Keratinocyte (primary cell): ENCODE measurements at places on chromosomes 2 and 18. TPM values are rescaled to one million over a fixed set of nuclear protein-coding genes. Genes with fewer than 3 reads are reported as not detected.

DNA sequence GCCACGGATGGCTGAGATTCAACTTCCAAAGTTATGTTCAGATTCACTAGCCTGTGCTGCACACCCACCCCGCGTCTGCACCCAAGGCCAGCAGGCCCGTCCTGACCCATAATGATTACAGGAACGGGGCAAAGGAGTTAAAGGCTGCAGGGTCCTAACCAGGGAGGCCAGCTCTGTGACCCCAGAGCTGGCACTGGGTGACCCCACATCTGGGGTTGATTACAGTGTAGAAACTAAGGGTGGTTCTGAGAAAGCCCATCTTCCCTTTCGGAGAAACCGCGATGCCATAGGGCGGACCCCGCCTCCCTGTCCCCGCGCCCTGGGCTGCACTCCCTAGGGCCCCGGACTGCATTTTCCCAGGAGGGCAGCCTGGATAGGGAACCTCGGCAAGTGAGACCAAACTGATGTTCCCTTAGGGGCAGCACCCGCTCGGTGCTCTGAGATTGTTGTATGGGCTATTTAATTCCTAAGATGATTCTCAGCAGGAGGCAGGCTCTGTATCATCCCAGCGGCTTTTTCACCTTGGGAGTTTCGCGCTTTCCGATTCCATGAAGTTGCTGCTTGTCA is 2.2 kb upstream of the GPR148 start:
- DNase-seq, result no peak

- no peak for DNase-seq
These were observed 4.4 kb downstream of the IL1B start for GRCh38 chr2:112831946-112832840.

PLCD4 gene
- 10.2 to 15.3 TPM (median 13.2 TPM) in 3 replicates for polyA plus RNA-seq

MYOM1 gene
- polyA plus RNA-seq, result 0.01 to 0.22 TPM (median 0.03 TPM) in 3 replicates

GRCh38 chr2:60840880-60841279 is 40.5 kb upstream of the REL start:
- DNase-seq, result no peak

DNA sequence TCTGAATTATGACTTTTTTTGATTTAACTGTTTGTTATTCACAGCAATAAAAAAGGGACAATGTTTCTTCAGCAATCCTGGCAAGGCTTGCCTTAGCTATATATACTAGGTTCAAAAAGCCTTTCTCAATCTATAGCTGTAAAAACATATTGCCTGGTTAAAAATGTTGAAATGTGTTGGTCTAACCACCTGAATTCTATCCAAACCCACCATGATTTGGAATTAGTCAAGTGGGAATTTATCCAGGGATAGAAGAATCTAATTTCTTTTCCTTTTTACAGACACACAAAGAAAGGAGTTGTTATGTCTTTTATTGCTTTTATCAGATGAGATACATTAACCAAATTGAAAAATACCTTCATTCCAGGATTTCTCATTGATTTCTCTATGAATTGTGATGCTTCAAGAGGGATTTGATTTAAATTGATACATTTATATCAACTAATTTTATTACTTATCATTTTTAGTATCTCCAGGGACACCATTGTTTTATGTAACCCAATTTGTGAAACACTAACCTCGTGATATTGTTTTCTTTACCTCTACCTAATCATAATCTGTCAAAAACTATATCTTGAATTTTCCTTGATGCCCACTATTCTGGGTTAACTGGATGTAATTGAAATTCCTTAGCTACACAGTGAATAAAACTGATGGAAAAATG is 88.1 kb downstream of the LRP1B start:
- DNase-seq, result no peak

BMP10 gene
- polyA plus RNA-seq, result 0.05 TPM in 1 of 3 replicates, not detected in the others

GRCh38 chr2:230441227-230441897 is 25.4 kb downstream of the SP100 start:
- DNase-seq, result no peak

DNA sequence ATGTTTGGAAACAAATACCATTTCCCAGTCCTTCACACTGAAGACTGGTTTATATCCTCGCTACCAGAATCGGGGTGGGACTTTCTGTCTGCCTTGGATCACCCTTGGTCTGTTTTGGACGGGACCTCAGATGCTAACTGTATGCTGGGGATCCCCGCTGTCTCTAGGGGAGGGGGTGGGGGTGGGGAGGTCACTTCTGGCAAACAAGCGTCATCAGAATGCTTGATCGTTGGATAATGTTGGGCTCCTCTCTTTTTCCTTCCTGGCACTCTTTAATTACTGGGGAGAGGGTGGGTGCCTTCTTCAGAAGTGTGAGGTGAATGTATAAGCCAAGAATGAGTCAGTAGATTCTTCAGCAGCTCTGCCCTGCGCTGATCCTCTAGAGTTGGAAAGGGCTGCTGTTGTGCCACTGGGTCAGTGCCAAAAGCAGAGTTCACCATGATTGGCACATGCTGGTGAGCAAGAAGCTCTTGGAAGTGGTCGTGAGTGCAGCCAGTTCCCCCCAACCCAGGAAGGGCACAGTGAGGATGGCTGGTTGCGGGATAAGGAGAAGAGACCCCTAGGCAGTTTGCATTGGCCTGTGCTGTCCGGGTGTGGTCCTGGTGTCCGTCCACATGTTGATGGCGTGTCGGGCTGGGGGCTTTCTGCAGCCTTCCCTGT is 32.2 kb downstream of the DGKD start:
- no peak for DNase-seq

GRCh38 chr2:163558251-163559021 is 177.4 kb downstream of the FIGN start:
- no peak for DNase-seq

GRCh38 chr2:231556981-231557380 is 26.7 kb upstream of the NMUR1 start:
- no peak for DNase-seq

DSC3 gene
- polyA plus RNA-seq, result 92.5 to 116 TPM (median 103 TPM) in 3 replicates

FRZB gene
- 0.05 TPM in 2 of 3 replicates, not detected in the other for polyA plus RNA-seq

DNA sequence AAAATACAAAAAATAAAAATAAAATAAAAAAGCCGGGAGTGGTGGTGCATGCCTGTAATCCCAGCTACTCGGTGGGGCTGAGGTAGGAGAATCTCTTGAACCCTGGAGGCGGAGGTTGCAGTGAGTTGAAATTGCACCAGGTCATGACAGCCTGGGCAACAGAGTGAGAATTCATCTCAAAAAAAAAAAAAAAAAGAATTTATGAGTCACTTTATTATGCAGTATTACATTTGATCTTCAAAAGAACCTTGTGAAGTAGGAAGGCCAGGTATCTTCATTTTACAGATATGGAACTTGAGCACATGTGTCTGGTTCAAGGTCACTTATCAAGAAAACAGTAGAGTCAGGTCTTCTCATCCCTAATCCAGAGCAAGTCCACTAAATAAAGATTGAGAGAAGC is 459.4 kb upstream of the HNRNPA3 start:
- no peak for DNase-seq

GRCh38 chr2:217261452-217261851 is 401.6 kb upstream of the TNP1 start:
- DNase-seq, result no peak

DNA sequence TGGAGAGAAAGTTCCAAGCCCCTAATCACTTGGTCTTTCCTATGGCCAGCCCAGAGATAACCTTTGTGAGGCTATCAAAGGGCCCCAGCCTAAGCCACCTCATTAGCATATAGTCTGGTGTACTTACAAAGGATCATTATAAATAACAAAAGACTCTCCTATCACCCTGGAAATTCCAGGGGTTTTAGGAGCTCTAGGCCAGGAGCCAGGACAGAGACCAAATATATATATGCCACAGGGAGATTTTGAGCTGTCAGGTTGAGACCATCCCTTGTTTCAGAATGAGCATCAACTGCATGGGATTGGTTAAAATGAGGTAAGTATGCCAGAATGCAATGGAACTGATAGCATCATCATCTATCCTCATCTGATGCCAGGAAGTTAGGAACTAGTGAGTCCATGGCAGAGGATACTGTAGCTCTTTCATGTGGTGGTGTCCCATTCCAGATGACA is 32.1 kb upstream of the CHRNA1 start:
- DNase-seq, result no peak

GCG gene
- not detected in 3 replicates for polyA plus RNA-seq

DNA sequence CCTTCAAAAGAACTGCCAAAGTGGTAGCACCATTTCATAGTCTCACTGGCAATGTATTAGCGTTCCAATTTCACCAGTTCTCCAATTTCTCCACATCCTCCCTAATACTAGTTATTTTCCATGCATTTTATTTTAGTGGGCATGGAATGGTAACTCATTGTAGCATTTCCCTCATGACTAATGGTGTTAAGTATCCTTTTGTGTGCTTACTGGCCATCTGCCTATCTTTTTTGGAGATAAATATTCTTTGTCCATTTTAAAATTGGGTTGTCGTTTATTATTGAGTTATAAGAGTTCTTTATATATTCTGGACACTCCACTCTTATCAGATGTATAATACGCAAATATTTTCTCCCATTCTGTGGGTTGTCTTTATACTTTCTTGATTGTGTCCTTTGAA is 107.1 kb downstream of the THADA start:
- no peak for DNase-seq

- DNase-seq, result no peak
These were observed 110.6 kb downstream of the MSTN start for GRCh38 chr2:189951791-189952535.
